ENCODE measurements at places on chromosomes 12 and 14.

DNA sequence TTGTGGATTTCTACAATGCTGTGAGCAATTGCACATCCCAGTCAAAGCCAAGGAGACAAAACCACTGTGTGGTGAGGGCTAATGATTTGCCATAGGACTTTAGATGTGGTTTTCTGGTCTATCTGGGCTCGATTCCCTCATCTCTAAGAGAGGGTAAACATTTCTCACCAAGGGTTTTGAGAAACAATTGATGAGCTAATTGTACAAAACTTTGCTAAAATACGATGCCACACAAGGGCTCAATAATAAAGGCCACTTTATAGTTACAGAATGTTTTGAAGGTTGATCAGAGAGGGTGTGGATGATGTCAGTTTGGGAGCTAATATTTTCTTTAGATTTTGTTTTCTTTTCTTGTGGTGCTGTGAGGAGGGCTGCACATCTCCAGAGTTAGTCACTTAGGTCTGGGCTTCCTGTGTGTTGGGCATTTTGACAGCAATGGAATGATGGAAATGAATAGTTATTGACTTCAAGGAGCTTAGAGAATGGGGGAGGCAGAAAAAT, 60.8 kb upstream of the SLC38A4 start:
- DNase-seq: no peak

DNA sequence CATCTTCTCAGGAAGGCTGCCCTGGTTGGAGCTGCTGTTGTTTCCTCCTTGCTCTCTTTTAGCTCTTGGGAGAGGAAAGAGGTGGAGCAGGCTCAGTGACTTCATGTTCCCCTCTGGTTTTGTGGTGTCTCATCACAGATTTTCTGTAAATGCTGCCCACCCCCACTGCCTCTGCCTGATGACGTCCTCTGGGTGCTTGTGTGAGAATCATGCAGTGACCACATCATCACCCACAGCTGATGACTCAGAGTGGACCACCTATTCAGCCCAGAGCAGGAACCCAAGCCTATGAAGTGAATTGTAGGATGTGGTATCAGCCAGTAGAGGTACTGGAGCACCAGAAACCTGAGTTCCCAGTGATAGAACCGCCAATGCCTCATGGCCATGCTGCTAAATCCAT, at the start of gene GZMB:
GZMB (minus strand) TSS at position 33 of the 400 bp plus-strand sequence; CDS start at position 3, 30 bp downstream.
- DNase-seq: no peak

DNA sequence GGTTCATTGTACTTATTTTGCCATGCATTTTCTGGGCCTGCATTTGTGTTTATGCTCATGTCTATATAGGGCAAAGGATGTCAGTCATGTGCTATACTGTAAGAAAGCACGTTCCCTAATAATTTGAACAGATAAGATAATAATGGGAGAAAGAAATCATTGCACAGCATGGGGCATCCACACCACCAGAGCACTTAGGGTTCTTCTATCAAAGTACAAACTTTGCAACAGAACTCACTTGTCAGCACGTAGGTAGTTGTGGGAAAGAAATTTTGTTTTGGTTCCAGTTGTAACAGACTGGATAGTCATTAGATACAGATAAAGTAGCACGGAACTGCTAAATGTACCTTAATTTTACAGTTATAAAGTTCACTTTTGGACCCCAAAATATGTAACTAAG, 10.1 kb downstream of the PPP1CC start:
- DNase-seq: no peak

DNA sequence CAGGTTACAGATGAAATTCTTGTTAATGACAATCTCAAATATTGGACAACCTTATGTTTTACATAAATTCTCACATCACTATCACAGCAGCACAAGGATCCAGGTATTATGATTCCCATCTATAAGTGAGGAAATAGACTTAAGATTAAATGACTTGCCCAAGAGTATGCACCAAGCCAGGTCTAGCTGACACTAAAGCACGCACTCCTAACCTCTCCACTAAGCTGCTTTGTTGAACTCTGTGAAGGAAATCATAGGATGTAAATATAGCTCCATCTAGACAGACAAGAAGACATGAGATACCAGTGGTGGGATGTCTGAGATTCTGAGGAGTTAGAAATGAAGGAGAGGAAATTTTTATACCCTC, 87.9 kb downstream of the PHLDA1 start:
- no peak for DNase-seq

DNA sequence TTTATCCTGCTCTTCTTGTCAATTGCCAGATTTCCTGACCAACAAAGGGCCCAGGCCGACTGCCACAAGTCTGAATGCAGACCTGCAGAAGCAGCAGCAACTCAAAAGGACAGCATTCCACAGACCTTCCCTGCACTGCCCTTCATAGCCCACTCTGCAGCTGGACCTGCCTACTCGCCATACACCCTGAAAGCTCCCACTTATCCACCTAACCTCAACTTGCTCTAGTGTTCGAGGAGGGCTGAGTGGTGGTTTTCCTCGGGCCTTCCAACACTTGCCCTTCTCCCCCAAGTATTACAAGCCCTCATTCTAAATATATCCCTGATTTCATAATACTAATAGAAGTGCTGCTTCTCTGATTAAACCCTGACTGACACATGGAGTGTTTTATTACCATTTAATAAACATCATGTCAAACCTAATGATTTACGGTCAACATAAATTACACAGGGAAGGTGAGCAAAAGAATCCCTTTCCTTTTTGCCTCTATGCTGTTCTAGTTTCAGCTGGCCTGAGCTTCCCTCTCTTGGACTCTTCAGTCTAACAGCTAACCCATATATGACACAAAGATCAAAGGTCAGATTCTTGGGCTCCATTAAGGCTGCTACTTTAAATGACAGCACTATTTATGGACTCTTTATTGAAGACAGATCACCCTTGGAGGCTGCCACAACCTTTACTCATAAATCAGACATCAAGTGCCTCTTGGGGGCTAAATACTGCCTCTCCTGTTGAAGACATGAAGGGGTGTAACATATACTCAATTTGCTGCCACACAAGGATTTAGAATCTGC, 1546.9 kb upstream of the TMEM132C start:
- no peak for DNase-seq

DNA sequence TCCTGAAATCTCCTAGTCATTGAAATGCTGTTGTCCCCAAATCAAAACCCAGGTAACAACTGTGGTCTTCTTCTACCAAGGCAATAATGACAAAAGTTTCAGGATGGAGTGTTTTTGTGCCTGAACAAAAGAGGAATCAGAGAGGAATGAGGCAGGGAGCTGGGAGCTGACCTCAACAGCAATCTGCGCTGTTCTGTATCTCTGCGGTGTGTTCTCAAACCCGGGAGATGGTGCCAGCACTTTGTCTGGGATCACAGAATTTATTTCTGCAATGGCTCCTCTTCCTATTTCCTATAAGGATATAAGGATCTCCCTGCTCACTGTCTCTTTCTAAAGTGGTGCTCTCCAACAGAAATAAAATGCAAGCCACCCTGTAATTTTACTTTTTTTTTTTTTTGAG, 449 bp upstream of the GLT8D2 start:
- DNase-seq: no peak

GRCh38 chr14:76953311-76953945, 75.1 kb downstream of the IRF2BPL start:
- DNase-seq: peak; percentile 17

DNA sequence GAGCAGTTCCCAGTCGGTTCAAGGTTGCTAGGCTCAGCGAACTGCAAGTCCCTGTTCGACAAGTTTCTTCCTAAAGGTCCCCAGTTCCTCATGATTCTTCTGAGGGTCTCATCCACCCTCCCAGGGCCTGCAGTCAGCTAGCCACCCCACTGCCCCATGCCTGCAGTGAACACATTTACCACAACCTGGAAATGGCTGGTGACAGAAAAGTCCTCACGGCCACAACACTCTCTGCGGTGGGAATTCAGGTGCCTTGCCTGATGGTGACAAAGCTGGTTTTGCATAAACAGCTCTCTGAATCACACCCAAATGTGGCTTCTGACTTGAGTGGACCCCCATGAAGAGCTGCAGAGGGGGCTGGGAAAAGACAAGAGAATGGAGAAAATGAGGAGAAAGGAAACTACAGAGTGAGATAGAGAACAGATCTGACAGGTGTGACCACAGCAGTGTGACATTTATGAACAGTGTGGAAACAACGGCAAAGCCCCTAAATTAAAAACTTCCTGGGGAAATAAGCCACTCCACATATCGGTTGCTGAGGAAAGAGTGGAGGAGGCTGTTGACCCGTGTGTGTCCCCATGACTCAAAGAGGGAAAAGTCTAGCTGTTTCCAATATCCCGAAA, 1.3 kb upstream of the CD27 start:
- DNase-seq: no peak

- DNase-seq: no peak
These were observed 159.5 kb downstream of the KIF26A start for GRCh38 chr14:104297721-104298401.

GRCh38 chr14:104026024-104026423, 59.5 kb upstream of the ASPG start:
- no peak for DNase-seq

DNA sequence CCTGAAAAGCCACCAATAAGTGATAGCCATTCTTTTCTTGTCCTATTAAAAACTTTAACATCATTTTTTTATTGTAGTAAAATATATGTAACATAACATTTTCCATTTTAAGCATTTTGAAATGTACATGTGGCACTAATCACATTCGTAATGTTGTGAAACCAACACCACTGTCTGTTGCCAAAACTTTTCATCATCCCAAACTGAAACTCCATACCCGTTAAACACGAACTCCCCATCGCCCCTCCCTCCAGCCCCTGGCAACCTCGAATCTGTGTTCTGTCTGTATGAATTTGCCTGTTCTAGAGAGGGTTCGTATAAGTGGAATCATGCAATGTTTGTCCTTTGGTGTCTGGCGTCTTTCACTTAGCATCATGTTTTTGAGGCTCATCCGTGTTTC, 75.9 kb downstream of the CCDC92 start:
- no peak for DNase-seq

DNA sequence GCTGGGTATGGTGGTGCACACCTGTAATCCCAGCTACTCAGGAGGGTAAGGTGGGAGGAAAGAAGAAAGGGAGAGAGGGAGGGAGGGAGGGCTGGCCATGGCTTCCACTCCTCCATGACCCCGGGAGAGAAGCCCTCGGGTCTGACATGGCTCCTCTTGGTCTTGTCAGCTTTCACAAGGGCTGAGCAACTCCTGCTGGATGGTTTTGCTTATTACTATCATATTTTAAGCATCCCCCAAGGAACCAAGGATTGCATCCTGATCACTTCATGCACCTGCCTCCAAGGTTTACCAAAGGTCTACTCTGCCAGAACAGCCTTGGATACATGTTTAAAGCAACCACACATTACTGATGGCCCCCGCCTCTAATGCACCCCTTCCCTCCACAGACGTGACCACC, 28.0 kb upstream of the NCOR2 start:
- DNase-seq: no peak

DNA sequence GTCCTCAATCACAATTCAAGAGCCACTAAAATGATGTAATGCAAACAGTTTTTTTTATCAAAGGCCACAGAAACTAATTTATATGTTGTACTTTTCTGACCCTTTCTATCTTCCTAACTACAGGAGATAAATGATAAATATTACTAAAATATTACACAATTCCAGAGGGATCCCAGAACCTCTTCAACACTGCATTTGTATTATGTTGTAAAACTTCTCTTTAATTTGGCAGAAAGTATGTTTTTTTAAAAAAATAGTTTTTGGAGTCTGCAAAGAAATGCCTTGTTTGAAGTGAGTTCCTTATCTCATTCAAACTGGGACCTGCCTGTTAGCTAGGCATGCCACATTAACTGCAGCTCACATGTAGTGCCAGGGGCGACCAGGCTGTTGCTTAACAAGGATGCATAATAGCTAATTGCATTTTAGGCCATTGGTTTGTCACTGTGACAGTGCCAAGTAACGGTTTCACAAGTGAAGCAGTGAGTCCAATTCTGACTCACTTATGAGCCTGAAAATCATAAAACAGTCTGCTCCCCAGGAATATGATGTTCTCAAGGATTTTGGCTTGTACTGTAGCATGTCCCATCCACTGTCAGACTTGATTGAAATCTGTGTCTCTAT, 266.9 kb downstream of the KTN1 start:
- DNase-seq: no peak
